ENCODE measurements at places on chromosomes 12 and 14. TPM values are rescaled to one million over a fixed set of nuclear protein-coding genes. Genes with fewer than 3 reads are reported as not detected.

AQP2 gene
- total RNA-seq: not detected

TBC1D30 gene
- total RNA-seq: 0.15 TPM

GPX2 gene
- total RNA-seq: not detected

RFX4 gene
- not detected for total RNA-seq

LRRC10 gene
- total RNA-seq: not detected

ANAPC7 gene
- 64.7 TPM for total RNA-seq

POU6F1 gene
- total RNA-seq: 7.2 TPM

TAS2R9 gene
- 0.27 TPM for total RNA-seq

FRMD6 gene
- 5.7 TPM for total RNA-seq

OTOGL gene
- total RNA-seq: not detected

RARG gene
- 56.8 TPM for total RNA-seq

KLRG1 gene
- 3.1 TPM for total RNA-seq

HOXC12 gene
- not detected for total RNA-seq

GLS2 gene
- 0.63 TPM for total RNA-seq

LTB4R2 gene
- total RNA-seq: 15.1 TPM

IRAK3 gene
- 4.8 TPM for total RNA-seq

LGR5 gene
- not detected for total RNA-seq

ADAMTS20 gene
- total RNA-seq: not detected

KLHDC1 gene
- 2.0 TPM for total RNA-seq

TAS2R10 gene
- 0.39 TPM for total RNA-seq

RPL10L gene
- total RNA-seq: not detected

FAR2 gene
- total RNA-seq: 11.3 TPM

LPCAT3 gene
- total RNA-seq: 37.4 TPM

FOS gene
- total RNA-seq: 15.5 TPM

LMO3 gene
- not detected for total RNA-seq

SLC6A15 gene
- total RNA-seq: not detected

CLEC14A gene
- total RNA-seq: not detected

CABP1 gene
- 0.29 TPM for total RNA-seq

KRT3 gene
- total RNA-seq: not detected

OAS3 gene
- total RNA-seq: 292 TPM

RIPK3 gene
- total RNA-seq: 41.9 TPM

TSPAN19 gene
- not detected for total RNA-seq

GALNT9 gene
- total RNA-seq: not detected

RNASE7 gene
- not detected for total RNA-seq

ZBTB42 gene
- 5.7 TPM for total RNA-seq

KCNH3 gene
- 0.71 TPM for total RNA-seq

OR6C3 gene
- not detected for total RNA-seq

TAS2R50 gene
- 1.8 TPM for total RNA-seq

C12orf54 gene
- not detected for total RNA-seq

TRIM9 gene
- total RNA-seq: 0.22 TPM

FBXO34 gene
- 18.9 TPM for total RNA-seq

CBLN3 gene
- total RNA-seq: 17.7 TPM

TAS2R13 gene
- 2.8 TPM for total RNA-seq

INHBC gene
- total RNA-seq: not detected

SRSF9 gene
- total RNA-seq: 184 TPM

SERPINA10 gene
- not detected for total RNA-seq

KRT81 gene
- total RNA-seq: not detected

GPR84 gene
- 2.4 TPM for total RNA-seq

USP44 gene
- total RNA-seq: 3.2 TPM

DBX2 gene
- not detected for total RNA-seq

VWF gene
- not detected for total RNA-seq
